ENCODE measurements at places on chromosomes 5 and 9.

GRCh38 chr5:97547999-97548738, 365.1 kb upstream of the RIOK2 start:
- DNase-seq, result no peak

GRCh38 chr5:133783481-133783880, 171.1 kb upstream of the FSTL4 start:
- no peak for DNase-seq

GRCh38 chr9:34037626-34038025, 11.1 kb downstream of the UBAP2 start:
- no peak for DNase-seq

DNA sequence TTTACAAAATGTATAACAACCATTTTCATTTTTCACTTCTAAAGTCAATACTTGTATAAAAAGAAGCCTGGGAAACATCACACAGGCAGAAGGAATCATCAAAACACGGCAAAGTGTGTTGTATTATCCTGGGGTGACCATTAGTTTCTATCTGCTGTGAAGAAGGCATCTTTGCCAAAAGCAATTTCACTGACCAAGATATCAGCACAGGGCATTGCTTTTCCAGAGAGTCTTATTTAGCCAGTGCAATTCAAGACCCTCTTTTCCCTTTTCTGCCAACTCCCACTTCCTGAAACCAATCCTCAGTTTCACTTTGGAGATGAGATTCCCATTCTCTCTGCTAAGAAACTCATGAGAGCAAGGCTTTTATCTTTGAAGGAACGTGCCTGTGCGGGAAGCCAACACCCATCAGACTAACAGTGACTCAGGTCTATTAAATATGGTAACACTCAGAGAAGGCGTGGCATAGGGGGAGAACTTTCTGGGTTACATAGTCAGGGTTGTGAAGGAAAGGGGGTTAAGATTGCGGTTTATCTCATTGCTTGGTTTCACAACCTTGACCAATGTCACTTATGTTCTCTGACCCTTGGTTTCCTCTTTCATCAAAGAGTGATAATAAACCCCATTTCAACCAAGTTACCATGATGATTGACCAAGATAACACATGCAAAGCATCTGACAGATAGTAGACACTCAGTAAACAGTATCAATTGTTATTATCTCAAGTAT, 666.9 kb upstream of the KLF4 start:
- no peak for DNase-seq

- DNase-seq, result no peak
Measured at GRCh38 chr9:88458716-88459465, 70.6 kb downstream of the SPIN1 start.

DNA sequence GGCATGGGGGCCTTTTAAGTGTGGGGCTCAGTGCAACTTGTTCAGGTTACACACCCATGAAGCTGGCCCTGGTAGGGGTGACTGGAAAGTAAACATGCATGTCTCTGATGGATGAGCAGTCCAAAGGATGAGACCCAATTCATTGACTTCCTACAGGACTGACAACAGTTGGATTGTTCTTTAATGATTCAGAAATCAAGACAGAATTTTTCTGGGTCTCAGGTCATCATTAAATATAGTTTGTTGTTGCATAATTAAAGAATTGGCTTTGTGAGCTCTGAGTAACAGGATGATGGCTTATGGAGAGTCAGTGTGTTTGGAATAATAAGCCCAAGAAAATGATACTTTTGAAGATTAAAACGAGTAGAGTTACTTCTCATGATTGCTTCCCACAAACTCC, 604.2 kb upstream of the CLINT1 start:
- DNase-seq, result no peak

GRCh38 chr9:31637861-31638260, 746.6 kb upstream of the ACO1 start:
- no peak for DNase-seq

GRCh38 chr9:128902351-128903078, 18.3 kb upstream of the PHYHD1 start:
- DNase-seq, result peak; percentile 62

DNA sequence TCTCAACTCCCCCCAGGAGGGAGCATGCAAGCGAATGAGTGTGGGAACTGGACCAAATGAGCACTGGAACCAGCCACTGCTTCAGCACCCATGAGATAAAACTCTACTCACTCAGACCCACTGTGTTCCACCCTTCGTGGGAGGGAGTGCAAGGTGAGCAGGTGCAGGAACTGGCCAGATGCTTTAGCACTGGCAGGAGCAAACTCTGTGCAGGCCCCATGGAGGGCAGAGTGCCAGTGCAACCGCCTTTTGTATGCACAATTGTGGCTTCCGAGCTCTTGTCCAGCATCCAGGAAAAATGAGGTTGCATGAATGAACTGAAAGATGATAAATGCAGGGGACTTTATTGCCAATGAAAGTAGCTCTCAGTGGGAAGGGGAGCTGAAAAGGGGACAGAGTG, 67.4 kb upstream of the CCDC112 start:
- DNase-seq, result no peak

DNA sequence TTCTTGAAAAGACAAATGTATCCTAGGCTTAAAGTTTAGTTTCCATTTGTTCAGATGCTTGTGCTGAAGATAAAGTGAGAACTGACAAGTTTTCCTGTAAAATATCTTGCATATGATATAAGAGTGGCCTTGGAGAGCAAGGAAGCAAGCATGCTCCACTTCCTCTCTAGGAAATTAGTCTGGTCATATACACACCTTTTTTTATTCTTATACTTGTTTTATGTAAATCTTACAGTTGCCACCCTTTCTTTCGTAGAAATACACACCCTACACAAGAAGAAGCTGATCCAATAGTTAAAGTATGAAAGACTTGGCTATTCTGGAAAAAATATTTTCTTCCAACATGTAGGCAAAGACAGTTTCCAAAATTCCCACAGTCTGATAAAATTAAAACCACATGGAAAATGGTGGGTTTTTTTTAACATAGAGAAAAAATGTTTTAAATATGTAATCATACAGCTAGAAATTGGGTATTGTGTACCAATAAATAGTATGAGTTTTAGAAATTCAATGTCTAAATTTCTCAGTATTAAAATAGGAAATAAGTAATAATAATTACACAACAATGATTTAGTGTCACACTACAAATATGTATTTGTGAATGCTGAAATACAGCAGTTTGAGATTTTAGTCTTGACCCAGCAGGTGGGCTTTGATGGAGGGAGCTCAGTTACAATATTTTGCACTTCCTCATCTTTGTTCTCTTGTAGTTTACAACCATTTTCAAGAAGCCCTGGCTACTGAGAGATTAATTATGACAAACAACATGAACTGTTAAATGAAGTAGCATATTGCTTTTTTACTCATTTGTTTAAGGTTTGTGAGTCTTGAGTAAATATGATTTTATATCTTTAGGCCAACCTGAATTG, 185.7 kb upstream of the GNA14 start:
- no peak for DNase-seq

DNA sequence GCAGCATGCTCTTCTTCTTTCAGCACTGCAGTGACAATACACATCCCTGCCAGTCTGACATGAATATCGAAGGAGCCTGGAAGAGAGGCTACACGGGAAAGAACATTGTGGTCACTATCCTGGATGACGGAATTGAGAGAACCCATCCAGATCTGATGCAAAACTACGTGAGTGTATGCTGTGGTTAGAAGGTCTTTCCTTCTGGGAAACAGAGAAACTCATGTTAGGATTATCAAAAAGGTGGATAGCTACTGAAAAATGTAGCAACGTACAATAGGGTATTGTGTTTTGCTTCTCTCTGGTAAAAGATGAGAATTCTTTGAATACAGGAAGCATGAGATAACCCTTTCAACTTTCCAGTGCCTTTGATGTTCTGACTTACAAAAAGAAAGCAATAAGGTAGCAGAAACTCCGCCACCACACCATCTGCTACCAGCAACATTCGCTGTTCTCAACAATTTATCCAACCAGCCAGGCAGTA, 133.3 kb downstream of the PCSK5 start:
- DNase-seq, result no peak

- DNase-seq, result no peak
Measured at GRCh38 chr5:78920604-78921003, 64.5 kb downstream of the ARSB start.

GRCh38 chr9:82893549-82893948, 169.4 kb downstream of the RASEF start:
- no peak for DNase-seq

GRCh38 chr9:87909310-87910041, 8.3 kb upstream of the SPATA31C1 start:
- no peak for DNase-seq

DNA sequence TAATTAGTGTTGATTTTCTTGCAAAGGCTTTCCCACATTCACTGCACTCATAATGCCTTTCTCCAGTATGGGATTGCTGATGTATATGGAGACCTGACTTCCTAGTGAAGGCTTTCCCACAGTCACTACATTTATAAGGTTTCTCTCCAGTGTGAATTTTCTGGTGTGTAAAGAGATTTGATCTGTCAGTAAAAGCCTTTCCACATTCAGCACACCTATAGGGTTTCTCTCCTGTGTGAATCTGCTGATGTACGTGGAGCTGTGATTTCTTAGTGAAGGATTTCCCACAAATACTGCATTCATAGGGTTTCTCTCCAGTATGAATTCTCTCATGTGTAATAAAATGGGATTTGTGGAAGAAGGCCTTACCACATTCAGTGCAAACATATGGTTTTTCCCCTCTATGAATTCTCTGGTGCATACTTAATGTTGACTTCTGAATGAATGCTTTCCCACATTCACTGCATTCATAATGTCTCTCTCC, 31.1 kb downstream of the ZNF484 start:
- no peak for DNase-seq

DNA sequence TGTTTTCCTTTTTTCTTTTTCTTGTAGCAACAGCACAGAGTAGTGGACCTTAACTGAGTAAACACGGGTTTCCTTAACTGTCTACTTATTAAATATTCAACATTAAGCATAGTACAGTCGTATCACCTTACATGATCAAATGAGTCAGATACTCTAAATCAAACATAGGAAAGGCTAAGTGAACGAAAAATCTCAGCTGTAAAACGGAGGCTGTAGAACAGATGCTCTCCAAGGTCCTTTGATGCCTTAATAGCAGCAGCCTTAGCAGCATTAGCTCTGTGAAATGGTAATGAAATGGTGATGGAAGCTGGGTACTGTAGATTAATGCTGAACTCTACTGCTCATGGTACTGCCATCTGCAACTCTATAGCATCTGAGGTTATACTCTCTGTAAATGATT, 1433.3 kb upstream of the C9orf72 start:
- no peak for DNase-seq

DNA sequence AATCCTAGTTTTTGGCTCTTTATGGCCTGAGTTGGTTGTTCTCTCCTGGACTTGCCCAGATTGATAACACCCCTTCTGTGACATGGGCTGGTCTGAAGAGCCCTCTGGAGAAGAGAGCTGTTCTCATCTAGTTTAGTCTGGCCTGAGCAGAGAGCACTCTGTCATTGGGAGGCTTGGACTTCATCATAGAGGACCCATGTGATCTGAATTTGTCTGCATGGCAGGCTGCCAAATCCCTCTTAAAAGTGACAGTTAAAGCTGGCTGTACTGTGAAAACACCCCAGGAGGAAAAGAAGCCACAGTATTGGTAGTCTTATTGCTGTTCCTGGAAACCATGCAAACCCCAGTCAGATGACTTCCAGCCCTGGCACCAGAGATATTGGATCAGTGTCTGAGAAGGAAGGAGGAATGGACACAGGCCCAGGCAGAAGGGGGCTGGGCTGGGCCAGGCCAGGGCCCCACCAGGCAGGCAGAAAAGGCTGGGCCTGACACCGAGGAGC, 3.7 kb upstream of the WDR31 start:
- no peak for DNase-seq

- DNase-seq, result no peak
Measured at GRCh38 chr9:15873573-15874177, 320.8 kb downstream of the CCDC171 start.

GRCh38 chr9:111983484-111983908, 86.9 kb downstream of the UGCG start:
- no peak for DNase-seq

- no peak for DNase-seq
Measured at GRCh38 chr5:39023121-39023520, 51.1 kb downstream of the RICTOR start.

- DNase-seq, result no peak
Measured at GRCh38 chr5:160353379-160353778, 17.0 kb downstream of the C1QTNF2 start.

DNA sequence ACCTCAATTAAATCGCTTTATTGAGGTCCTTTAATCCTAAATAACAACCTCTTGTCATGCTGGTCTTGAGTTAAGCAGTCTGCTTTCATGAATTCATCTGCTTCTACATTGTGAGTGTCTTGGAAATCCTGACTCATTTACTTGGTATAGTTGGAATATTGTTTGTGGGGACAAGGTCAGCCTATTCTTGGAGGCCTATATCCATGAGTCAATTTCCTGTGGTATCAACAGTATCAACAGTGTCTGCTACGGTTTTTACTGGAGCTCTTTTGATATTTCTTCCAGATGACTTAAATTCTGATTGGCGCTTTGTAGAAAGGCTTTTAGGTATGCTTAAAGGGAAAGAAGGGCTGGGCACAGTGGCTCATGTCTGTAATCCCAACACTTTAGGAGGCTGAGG, 71.2 kb upstream of the PARP8 start:
- no peak for DNase-seq

GRCh38 chr5:91643797-91644196, 260.7 kb upstream of the ARRDC3 start:
- no peak for DNase-seq

GRCh38 chr5:181184845-181185216, 20.2 kb downstream of the TRIM7 start:
- no peak for DNase-seq

GRCh38 chr5:89721353-89721752, 688.2 kb downstream of the CETN3 start:
- DNase-seq, result no peak

DNA sequence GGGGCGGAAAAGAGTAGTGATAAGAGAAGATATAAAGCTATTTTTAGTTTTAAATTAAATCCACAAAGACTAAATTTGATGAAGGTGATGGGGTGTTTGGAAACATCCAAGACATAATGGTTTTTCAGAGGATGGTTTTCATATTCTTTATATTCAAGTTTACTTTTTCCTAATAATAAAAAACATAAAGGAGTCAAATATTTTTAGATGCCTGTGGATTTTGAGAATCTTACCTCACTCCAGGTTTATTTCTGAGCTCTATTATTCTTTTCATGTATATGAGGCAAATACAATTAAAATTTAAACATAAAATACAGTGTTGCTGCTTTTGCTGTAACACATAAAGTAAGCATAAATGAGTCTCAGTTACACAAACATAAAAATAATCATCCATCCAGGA, 22.2 kb downstream of the MRPS30 start:
- DNase-seq, result no peak

GRCh38 chr9:124786881-124787573, 10.1 kb downstream of the OLFML2A start:
- DNase-seq, result no peak

GRCh38 chr5:89520771-89521170, 637.8 kb upstream of the MEF2C start:
- DNase-seq, result no peak

- DNase-seq, result no peak
Measured at GRCh38 chr5:123535648-123536047, 23.7 kb downstream of the CSNK1G3 start.

GRCh38 chr5:120052916-120053828, 410.9 kb upstream of the PRR16 start:
- no peak for DNase-seq

GRCh38 chr5:77499441-77499840, 7.3 kb upstream of the WDR41 start:
- no peak for DNase-seq

Data from NCI-H2171 (cell line).